Foreskin fibroblast (primary cell): ENCODE measurements at places on chromosomes 16 and 17.
A peak's percentile ranks its signal among the peaks of the same experiment; 100 is the strongest.

- peak; percentile 72 for DNase-seq
Measured at GRCh38 chr17:68054296-68054900, 18.9 kb downstream of the KPNA2 start.

- no peak for DNase-seq
Measured at GRCh38 chr17:41549596-41550039, 21.5 kb upstream of the KRT19 start.

DNA sequence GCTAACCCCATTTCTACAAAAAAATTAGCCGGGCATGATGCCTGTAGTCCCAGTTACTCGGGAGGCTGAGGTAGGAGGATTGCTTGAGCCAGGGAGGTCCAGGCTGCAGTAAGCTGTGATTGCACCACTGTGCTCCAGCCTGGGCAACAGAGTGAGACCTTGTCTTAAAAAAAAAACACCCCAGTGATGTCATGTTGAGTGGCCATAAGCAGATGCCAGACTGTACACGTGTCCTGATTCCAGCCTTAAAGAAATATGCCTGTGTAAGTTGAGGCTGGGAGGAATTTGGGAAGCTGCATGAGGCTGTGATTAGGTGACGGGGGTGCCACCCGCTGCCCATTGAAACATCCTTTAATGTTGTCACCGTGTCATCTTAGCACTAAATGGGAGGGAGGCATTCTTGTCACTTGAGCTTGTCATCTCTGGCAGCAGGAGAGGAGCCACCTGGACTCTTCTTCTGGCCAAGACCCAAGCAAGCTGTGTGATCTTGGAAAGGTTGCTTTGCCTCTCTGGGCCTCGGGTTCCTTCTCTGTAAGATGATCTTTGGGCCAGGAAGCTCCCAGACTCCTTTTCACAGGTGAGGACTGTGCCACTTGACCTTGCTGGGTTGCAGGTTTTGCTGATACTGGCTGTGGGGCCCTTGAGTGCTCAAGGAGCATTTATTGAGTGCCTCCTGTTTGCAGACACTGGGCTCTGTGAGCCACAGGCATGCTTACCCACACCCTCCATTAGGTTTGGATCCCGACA lies 98.3 kb upstream of the CIBAR2 start:
- DNase-seq, result peak; percentile 84

- no peak for DNase-seq
Measured at GRCh38 chr16:67284699-67285646, 5.6 kb downstream of the PLEKHG4 start.

DNA sequence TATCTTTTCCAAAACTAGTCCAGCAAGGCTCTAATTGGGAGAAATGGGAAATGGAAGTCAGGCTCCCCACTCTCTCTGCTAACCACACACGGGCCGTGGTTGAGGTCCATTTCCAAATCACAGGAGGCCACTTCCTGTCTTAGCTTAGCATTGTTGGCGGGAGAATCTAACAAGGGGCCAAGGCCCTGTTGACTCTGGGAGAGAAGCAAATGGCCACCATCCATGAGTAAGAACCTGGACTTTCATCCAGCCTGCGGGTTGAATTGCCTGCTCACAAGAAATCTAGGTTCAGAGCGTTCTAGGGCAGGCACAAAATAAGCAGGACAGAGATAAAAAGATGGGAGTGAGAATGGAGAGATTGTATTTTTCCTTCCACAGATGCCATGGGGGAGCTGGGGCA lies 5.7 kb downstream of the FAM20A start:
- no peak for DNase-seq

DNA sequence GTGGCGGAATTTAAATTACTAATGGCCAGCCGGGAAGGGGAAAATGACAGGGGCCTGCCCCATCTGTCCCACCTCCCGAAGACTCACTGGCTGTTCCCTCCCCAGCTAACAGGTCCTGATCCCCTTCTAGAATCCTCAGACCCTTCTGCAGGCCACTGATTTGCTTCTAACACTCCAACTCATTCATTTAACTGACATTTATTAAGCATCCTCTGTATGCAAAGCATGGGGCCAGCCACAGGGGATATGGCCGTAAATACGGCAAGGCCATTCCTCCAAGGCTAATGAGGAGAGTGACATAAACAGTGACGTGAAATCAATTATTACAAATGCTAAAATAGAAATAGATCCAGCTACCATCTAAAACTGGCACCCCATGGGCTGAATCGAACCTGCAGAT lies 195.3 kb downstream of the GSG1L start:
- DNase-seq, result no peak

DNA sequence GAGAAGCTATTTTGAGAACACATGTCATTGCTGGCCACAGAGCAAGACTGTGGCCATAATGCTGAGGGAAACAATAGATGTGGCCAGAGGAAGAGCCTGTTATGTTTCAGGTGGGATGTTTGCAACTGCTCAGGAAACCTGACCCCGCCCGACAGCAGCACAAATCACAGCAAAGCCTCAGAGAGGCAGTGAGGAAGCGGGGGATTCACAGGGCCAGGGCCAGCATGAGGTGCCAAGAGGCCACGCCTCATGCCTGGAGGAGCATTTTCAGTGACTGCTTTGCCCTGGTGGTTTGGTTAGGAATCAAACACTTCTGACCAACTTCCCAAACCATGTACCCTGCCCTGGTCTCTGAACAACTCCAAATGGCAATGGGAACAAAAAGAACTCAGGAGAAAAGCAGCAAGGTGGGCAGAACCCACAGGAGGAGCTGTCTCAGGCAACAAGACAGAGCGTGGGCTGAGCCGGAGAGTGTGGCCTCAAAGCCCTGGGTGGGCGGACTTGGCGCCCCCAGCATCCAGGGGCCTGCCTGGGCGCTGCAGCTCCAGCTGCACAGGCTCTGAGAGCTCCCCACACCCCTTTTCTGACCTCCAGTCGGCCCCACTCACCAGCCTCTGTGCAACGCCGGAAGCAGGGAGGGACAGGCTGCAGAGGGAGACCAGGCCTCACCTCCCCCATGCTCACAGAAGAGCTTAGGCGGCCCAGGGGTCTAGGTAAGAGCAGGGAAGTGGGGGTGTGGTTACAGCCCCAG lies 20.6 kb downstream of the HIC1 start:
- DNase-seq, result no peak

DNA sequence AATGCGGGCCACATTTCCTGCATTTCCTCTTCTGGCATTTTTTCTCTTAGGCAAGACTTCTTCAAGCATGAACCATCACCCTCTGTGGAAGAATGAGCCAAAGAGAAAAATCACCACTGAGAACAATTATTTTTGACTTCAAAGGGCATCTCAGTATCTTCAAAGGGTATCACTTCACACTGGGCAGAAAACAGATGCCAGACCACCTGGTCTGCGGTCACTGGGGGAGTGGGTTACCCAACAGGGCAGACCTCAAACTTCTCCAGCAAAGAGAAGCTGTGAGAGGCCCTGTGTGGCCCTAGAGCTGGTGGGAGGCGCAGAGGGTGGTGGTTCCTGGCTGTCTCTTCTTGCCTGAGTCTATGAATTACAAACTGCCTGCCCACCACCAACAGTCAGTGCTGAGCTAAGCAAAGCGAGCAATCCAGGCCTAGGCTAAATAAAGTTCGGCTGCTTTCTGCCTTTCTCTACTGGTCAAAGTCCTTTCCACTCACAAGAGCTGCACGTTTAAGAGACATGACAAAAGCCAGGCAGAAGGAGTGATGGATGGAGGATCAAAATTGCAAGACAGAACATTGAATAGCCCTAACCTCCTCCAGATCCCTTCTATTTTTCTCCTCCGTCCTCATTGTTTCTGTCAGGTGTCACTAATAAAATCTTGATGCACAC lies 602.7 kb upstream of the CDH5 start:
- DNase-seq, result no peak

DNA sequence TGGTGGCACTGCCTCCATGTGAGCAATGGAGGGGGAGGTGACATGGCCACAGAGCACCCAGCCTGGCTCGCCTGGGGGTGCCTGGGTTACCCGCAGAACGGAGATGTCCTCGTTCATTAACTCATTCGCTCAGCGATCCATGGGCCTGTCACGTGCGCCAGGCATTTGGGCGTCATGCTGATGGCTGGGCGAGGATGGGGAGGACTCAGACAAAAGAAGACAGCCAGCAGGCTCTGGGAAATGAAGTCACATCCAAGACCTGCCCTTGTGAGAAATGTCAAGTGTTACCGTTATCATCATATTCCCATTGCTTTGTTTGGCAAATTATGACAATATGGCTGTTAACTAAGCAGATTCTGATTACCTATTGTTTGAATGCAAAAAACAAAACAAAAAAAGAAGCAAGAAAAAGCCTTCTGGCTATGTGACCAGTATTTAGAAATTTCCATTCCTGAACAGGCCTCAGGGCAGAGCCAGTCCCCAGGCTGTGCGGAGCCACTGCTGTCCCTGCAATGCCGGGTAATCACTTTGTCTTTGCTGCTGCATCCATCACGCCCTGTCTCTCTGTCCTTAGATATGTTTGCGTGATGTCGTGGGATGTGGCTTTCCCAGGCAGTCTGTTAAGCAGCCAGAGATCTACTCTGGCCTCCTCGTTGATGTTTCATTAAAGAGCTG lies 57.9 kb downstream of the CMIP start:
- no peak for DNase-seq

DNA sequence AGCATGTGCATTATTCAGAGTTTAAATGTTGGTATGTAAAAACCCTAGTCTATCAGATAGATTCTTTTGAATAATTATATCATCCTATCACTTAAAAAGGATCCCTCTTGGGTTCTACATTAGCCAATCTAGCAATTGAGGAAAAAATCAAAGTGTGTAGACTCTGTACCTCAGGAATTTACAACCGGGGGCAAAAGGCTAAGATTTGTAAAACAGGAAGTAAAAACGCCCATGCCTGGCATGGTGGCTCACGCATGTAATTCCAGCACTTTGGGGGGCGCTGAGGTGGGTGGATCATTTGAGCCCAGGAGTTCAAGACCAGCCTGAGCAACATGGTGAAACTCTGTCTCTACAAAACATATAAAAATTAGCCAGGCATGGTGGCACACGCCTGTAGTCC lies 58.6 kb downstream of the SLC6A4 start:
- no peak for DNase-seq

GRCh38 chr17:50190293-50190602 lies 11.2 kb downstream of the COL1A1 start:
- no peak for DNase-seq

DNA sequence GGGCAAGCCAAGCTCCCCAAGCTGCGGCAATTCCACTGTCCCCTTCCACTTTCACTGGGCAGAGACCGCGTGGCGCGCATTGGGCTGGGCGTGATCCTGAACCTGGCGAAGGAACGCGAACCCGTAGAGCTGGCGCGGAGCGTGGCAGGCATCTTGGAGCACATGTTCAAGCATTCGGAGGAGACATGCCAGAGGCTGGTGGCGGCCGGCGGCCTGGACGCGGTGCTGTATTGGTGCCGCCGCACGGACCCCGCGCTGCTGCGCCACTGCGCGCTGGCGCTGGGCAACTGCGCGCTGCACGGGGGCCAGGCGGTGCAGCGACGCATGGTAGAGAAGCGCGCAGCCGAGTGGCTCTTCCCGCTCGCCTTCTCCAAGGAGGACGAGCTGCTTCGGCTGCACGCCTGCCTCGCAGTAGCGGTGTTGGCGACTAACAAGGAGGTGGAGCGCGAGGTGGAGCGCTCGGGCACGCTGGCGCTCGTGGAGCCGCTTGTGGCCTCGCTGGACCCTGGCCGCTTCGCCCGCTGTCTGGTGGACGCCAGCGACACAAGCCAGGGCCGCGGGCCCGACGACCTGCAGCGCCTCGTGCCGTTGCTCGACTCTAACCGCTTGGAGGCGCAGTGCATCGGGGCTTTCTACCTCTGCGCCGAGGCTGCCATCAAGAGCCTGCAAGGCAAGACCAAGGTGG lies 9.8 kb downstream of the SARM1 start:
- DNase-seq, result no peak

DNA sequence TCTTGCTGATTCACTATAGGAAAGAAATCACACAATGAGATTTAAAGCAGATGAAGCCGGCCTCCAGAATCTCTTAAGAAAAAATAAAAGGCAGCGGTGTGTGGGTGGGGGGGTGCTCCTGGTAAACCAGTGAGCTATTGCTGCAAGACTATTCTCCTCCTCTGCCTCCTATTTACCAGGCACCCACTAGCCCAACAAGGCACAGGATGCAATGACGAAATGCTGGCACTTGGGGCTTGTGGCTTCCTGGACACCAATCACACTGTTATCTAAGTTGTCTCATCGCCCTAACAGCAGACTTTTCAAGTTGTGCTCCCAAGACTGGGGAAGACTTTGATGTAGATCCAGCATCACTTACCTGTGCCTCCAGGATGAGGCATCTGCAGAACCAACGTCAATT lies 50.2 kb upstream of the NDRG4 start:
- DNase-seq, result no peak

DNA sequence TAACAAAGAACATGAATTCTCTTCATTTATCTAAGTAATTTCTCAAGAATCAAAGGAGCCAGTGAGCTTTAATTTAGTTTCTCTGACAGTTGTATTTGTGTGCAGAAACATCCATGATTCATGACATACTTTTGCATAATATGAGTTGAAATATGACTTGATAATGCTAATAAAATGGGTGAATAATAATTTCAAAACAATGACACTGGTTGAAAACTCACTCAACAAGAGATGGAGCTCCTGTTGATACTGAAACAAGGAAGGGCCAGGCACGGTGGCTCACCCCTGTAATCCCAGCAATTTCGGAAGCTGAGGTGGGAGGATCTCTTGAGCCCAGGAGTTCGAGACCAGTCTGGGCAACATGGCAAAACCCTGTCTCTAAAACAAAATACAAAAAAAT lies 147.0 kb downstream of the MAP2K6 start:
- no peak for DNase-seq

DNA sequence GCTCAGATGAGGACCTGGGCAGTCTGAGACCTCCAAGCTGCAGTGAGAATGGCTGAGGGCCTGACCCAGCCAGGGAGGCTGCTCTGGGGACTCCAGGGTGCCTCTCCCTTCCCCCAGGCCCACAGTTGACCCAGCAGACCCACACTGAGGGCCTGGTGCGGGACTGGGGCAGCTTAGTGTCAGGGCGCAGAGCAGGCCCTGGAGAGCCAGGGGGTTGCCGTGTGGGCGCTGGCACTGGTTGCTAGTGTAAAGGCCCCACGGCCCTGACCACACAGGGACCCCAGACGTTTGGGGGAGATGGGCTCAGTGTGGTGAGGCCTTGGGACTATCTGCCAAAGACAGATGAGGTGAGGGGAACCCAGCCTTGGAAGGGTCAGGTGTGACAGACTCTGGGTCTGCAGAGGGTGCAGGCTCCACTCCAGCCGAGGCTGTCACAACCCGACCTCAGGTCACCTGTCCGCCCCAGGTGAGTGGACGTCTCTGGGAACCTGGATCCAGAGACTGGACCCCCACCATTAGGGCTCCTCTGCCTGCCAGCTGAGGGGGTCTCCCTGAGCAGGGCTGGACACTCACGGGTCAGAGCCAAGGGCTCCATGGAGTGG lies 50.8 kb upstream of the GNG13 start:
- no peak for DNase-seq

GRCh38 chr17:80921741-80922579 lies 69.7 kb upstream of the CHMP6 start:
- no peak for DNase-seq
